Activated CD4-positive, alpha-beta T cell treated with anti-CD3 and anti-CD28 coated beads for 48 hours (primary cell): ENCODE measurements at places on chromosomes 1 and 21.

DNA sequence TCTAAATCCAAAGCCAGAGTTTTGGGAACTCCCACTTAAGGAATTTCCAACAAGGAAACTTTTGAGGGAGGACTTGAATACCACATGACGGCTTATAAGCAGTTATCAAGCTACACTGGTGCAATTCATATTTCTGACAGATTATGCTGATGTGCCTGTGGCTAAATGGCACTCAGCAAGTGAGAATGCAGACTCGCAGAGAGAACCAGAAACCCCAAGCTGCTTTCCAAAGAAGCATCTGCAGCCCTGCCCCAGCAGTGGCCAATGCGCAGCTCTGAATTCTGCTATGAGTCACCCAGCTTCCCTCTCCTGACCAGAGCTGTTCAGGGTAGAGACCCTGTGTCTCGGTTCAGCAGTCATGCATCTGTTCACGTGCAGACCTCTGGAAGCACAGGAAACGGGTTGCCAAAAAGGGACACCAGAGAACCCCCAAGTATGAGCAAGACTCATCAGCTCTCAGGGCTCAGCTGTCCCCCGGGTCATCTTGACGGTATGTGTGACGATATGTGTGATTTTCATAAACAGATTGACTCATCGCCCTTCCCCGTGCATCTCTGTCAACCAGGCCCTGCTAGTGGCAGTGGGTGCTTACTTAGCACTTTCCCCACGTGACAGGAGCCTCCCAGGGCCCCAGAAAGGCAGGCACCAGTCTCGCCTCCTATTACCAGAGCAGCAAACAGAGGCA is 76.3 kb downstream of the ITPKB start:
- peak; percentile 88 for DNase-seq

DNA sequence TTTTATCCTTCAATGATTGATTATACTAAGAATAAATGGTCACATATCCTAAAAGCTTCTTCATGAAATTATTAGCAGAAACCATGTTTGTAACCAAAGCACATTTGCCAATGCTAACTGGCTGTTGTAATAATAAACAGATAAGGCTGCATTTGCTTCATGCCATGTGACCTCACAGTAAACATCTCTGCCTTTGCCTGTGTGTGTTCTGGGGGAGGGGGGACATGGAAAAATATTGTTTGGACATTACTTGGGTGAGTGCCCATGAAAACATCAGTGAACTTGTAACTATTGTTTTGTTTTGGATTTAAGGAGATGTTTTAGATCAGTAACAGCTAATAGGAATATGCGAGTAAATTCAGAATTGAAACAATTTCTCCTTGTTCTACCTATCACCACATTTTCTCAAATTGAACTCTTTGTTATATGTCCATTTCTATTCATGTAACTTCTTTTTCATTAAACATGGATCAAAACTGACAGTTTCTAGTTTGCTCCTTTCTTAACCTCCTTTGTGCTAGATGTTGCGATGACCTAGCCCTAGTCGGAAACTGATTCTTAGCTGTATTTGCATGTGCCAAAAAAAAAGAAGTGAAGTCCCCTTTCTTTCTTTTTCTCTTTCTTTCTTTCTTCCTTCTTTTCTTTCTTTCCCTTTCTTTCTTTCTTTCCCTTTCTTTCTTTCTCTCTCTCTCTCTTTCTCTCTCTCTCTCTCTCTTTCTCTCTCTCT is 45.1 kb downstream of the MAP3K7CL start:
- DNase-seq = no peak

GRCh38 chr1:241171991-241172390 is 185.0 kb downstream of the RGS7 start:
- no peak for DNase-seq

- peak; percentile 28 for DNase-seq
Observed at GRCh38 chr1:22831729-22832413, 121.2 kb downstream of the EPHB2 start.

GRCh38 chr1:230137337-230137815 is 70.3 kb downstream of the GALNT2 start:
- DNase-seq = no peak

GRCh38 chr1:47906527-47907176 is 90.5 kb downstream of the TRABD2B start:
- no peak for DNase-seq

DNA sequence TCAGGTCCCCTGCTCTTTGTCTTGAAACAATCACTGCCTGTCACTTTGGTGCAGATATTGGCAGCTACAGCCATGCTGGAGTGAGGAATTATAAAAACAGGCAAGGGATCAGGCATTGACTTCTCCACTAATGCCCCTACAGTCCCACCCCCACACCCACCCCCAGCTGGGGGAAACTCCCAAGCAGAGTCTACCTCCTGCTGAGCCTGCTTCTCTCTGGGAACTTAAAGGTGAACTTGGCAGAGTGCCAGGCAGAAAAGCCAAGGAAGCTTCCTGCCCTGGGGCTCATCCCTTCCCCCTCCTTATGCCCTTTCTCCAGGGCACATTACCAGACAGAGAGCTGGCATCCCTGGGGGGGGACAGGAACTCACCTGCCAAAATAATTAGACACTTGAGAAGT is 6.7 kb downstream of the NCMAP start:
- no peak for DNase-seq

GRCh38 chr21:27448960-27449359 is 482.1 kb upstream of the ADAMTS5 start:
- DNase-seq = no peak

DNA sequence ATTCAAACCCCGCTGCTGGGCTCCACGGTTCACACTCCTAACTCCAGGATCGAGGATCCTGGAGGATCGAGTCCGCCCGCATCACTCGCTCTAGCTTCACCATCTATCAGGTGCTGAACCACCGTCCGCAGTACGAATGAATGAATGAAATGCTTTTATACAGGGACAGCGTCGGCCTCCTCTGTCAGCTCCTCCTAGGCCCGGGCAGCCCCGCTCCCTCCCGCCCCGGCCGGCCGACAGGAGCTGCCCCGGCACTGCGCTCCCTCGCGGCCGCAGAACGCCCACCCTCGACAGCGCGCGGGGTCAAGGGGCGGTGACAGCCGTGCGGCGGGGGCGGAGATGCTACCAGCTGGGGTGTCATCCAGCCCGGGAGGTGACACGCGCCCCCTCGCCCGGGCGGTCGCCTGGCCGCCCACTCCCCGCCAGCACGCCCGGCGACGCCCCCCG is 520 bp downstream of the ZBTB17 start:
- peak; percentile 83 for DNase-seq

DNA sequence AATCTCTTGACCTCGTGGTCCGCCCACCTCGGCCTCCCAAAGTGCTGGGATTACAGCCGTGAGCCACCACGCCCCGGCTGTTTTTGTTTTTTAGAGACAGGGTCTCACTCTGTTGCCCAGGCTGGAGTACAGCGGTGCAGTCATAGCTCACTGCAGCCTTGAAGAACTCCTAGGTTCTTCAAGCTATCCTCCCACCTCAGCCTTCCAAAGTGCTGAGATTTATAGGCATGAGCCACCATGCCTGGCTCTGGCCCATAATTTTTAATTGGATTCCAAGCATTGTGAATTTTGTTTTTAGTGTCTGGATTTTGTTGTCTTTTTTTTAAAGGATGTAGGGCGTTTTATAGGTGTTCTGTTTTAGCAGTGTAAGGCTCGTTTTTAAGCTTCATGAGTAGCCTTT is 28.6 kb upstream of the TXLNA start:
- DNase-seq = no peak

DNA sequence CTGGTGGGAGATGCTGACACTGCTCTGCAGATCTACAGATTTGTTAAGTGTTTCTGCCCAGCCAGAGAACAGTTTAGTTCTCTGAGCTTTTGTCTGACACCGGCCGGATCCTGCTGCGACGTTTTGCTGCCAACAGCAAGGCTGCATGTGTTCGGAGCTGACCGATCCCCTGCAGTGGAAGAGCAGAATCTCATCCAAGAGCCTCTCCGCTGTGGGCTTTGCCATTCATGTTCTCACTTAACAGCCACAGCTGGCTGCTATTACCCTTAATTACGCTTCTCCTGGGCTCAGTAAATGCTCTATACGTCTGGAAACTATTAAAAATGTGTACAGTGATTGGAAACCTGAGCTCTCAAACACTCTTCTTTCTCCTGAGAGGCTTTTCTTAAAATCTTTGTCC is 105.3 kb downstream of the BCAR3 start:
- no peak for DNase-seq

- DNase-seq = no peak
Observed at GRCh38 chr1:206521694-206522402, 14.5 kb downstream of the RASSF5 start.

DNA sequence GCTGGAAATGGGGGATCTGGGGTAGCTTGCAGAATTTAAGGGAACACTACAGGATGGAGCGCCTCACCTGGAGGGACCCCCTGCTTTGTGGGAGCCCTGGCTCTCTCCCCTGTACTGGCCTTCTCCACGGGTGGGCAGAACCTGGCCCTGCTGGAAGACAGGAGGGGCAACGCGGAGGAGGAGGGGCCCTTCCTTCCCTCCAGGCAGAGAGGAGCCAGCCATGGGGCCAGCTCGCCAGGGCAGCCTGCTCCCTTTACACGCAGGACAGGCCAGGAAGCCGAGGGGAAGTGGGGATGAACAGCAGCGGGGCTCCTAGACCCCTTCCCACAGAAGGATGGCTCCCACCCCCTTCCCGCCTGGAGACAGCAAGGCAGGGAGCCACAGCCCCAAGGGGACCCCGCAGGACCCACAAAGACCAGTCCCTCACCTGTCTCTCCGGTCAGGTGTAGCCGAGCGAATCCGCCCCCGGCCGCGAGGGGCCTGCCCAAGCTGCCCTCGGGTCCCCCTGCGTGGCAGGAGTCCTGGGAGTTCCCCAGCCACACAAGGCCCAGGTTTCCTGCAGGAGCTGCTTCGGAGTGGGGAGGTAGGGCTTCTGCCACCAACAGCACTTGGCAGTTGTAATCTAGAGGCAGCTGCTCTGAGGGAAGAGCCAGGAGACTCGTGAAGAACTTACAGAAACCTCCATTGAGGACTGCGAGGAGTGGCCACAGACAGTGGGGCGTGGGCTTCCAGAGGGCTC is 1.6 kb upstream of the SLC19A1 start:
- DNase-seq = peak; percentile 5

DNA sequence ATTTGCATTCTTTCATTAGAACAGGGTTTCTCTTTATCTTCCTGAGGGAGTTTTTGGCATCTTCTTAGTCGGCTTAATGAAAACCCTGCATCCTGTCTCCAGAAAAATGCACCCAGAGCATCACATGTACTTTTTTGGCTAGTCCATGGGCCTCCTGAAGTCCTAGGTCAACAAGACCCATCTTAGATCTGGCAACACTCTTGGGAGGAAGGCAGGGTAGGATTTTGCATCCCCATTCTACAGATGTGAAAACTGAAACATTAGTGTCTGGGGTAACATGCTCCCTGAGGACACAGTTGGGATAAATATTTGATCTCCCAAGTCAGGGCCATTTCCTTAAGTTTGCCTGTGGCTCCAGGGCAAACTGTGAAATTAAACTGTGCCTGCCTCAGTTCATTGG is 40.0 kb upstream of the HMGB4 start:
- DNase-seq = no peak

- no peak for DNase-seq
Observed at GRCh38 chr1:164565357-164565756, 6.4 kb downstream of the PBX1 start.

- DNase-seq = no peak
Observed at GRCh38 chr1:13435458-13435857, 25.2 kb downstream of the PRAMEF20 start.

- no peak for DNase-seq
Observed at GRCh38 chr1:239678181-239678580, 291.8 kb downstream of the CHRM3 start.

- no peak for DNase-seq
Observed at GRCh38 chr1:240350910-240351331, 259.2 kb downstream of the FMN2 start.

GRCh38 chr1:111127923-111128643 is 11.8 kb downstream of the DRAM2 start:
- no peak for DNase-seq

DNA sequence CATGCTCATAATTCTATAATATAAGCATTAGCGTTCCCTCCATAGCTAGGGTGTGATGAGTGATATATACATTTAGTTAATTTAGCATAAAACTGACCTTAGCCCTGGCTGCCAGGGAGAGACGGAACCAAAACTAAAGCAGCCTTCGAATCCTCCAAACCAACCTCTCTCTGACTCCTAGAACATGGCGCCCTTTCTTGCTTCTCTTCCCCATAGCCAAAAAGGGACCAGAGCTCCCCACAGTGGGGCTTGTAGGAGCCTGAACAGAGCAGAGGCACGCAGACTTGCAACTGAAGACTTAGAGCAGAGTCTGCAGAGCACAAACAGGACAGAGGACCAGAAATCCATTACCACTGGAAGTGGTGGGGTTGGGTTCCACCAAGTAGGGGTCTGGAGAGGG is 17.7 kb downstream of the IRF2BP2 start:
- DNase-seq = no peak

DNA sequence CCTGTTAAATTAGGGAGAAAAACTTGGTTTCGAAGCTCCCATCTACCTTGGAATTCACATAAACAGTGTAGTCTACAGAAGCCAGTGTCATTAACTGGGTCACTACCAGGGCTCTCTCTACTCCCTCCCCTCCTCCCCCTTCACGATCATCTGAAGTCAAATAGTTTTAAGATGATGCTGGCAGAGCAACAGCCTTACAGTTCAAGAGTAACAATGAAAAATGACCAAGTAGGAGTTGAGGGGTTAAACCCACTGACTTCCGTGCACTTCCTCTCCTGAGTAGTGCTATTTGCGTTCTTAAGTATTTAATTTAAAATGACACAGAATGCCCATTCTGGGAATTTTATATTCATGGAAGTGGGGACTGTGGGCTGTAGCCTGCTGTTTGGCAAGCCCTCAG is 236.9 kb downstream of the SIPA1L2 start:
- no peak for DNase-seq

DNA sequence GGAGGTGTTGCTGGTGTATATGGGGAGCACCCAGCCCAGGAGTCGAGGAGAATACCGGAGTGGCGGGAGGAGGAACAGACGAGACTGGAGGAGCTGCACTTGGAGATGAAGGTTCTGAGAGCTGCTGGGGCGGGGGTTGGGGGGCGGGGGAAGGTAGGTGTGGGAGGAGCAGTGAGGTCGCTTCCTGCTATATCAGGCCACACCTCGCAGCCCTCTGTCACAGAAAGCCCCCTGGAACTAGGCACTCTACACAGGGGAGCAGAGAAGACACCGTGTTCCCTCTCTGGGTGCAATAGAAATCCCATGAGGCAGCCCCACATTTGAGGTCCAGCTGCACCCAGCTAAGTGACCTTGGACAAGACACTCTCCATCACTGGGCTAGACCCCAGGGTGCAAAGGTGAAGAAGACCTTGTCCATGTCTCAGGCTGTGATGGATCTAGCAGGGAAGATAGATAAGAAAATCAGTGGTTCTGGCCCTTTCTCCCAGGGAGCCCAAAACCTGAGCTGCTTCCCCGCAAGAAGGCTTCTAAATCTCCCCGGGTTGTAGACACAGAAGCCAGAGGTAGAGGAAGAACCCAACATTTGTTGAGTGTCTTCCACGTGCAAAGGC is 155.8 kb upstream of the EDN2 start:
- no peak for DNase-seq

- no peak for DNase-seq
Observed at GRCh38 chr1:7471836-7472235, 299.3 kb upstream of the VAMP3 start.

DNA sequence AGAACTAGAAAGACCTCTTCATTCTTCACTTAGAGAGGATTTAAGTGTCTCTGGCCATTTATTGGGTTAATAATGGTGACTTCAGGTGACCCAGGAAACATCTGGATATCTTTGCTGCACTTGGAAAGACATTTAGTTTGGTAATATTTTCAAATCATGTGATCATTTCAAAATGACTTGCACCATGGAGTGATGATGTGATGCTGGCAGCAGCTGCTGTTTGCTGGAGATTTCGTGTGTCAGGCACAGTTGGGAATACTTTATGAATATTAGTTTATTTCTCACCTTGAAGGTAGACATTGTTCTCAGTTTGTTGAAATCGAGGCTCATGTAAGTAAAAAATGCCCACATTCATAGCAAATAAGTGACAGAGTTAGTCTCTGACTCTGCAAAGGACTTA is 236.0 kb downstream of the DISC1 start:
- DNase-seq = no peak
